PC-9 (cell line): ENCODE measurements at places on chromosomes 11 and 22. TPM values are rescaled to one million over a fixed set of nuclear protein-coding genes. Genes with fewer than 3 reads are reported as not detected.

MS4A14 gene
- not detected in 2 replicates for total RNA-seq

DNA sequence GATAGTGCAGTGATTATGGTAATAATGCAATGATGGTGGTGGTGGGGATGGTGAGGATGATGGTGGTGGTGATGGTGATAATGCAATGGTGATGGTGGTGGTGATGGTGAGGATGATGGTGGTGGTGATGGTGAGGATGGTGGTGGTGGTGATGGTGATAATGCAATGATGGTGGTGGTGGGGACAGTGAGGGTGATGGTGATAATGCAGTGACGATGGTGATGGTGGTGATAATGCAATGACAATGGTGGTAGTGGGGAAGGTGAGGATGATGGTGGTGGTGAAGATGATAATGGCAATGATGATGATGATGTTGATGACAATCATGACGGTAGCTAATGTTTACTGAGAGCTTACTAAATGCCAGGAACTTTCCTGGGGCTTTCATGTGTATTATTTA lies 79.6 kb upstream of the MYOD1 start:
- H3K36me3 ChIP-seq = no peaks in the 10 kb centered on the region
- peaks cover 79% of the 10 kb centered on the region for H3K27me3 ChIP-seq
- no peak overlapping the region for H3K4me3 ChIP-seq
- H3K27ac ChIP-seq = no peak overlapping the region

- H3K4me3 ChIP-seq = no peak overlapping the region
- no peaks in the 10 kb centered on the region for H3K27me3 ChIP-seq
- H3K27ac ChIP-seq = no peak overlapping the region
Measured at GRCh38 chr11:12949453-12949852, 59.7 kb upstream of the RASSF10 start.

DNA sequence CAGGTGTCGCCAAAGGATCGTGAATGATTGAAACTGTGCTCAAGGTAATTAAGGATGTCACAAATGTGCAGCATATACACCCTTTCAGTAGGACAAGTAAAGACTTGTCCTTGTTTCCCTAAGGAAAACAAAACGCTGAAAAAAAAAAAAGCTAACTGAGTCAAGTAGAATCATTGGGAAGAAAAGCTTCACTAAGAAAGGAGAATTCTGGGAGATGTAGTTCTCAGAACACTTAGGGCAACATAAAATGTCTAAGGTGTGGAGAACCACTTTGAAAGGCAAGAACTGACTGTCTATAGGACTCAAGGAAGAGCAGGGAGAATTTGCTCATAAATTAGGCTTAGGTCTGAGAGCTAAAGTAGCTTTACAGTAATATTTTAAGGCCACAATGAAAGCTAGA lies 2.9 kb upstream of the OR5T1 start:
- H3K4me3 ChIP-seq = no peak overlapping the region
- H3K27ac ChIP-seq = no peak overlapping the region
- H3K27me3 ChIP-seq = no peaks in the 10 kb centered on the region

- H3K27me3 ChIP-seq = no peaks in the 10 kb centered on the region
- H3K4me3 ChIP-seq = no peak overlapping the region
- no peak overlapping the region; the same call in 1 of the 2 replicates for H3K27ac ChIP-seq
- peaks cover 74% of the 10 kb centered on the region for H3K36me3 ChIP-seq
- peaks cover 16% of the 10 kb centered on the region for H3K4me1 ChIP-seq
Measured at GRCh38 chr22:45710469-45710868, 38.8 kb downstream of the ATXN10 start.

OR8D4 gene
- not detected in 2 replicates for total RNA-seq

GRCh38 chr11:67390947-67391303 lies 861 bp upstream of the RAD9A start:
- H3K27me3 ChIP-seq = no peaks in the 10 kb centered on the region
- peaks cover 12% of the 10 kb centered on the region; the same call in 1 of the 2 replicates for H3K4me1 ChIP-seq
- no peak for DNase-seq
- no peaks in the 10 kb centered on the region for H3K36me3 ChIP-seq

OR4A16 gene
- not detected in 2 replicates for total RNA-seq

- H3K27ac ChIP-seq = no peak overlapping the region
- no peaks in the 10 kb centered on the region for H3K27me3 ChIP-seq
- H3K4me3 ChIP-seq = no peak overlapping the region
- H3K4me1 ChIP-seq = no peaks in the 10 kb centered on the region
Measured at GRCh38 chr22:35991168-35991567, 37.5 kb downstream of the RBFOX2 start.

EXPH5 gene
- total RNA-seq = 23.3 and 36.3 TPM in 2 replicates
